GM20000 (cell line): ENCODE measurements at places on chromosomes 4 and X.

- no peak for DNase-seq
Measured at GRCh38 chrX:49972328-49972860, 50.0 kb downstream of the CLCN5 start.

- peak; percentile 4 for DNase-seq
Measured at GRCh38 chr4:57865264-57865663, 755.1 kb upstream of the IGFBP7 start.

- no peak for DNase-seq
Measured at GRCh38 chrX:123303429-123303828, 119.4 kb downstream of the GRIA3 start.

GRCh38 chrX:47170861-47171692 is 22.6 kb upstream of the UBA1 start:
- no peak for DNase-seq

- DNase-seq, result no peak
Measured at GRCh38 chr4:80897537-80898303, 132.8 kb upstream of the BMP3 start.

DNA sequence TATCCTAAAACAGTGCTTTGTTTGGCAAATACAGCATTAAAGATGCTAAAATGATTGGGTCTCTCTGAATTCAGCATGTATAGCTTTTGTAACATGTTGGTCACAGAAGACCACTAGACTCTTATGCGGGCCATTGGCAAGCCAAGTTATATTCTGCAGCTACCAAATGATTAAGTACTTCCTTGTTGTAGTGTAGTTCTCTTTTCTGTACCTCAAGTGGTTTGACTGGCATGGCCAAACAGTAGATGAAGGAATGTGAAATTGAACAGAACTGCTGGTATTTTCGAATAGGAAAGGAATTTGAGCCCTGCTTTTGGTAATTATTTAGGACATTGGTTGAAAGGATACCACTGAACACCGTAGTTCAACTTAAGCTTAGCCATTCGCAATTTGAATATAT is 193.9 kb upstream of the GPC4 start:
- no peak for DNase-seq

DNA sequence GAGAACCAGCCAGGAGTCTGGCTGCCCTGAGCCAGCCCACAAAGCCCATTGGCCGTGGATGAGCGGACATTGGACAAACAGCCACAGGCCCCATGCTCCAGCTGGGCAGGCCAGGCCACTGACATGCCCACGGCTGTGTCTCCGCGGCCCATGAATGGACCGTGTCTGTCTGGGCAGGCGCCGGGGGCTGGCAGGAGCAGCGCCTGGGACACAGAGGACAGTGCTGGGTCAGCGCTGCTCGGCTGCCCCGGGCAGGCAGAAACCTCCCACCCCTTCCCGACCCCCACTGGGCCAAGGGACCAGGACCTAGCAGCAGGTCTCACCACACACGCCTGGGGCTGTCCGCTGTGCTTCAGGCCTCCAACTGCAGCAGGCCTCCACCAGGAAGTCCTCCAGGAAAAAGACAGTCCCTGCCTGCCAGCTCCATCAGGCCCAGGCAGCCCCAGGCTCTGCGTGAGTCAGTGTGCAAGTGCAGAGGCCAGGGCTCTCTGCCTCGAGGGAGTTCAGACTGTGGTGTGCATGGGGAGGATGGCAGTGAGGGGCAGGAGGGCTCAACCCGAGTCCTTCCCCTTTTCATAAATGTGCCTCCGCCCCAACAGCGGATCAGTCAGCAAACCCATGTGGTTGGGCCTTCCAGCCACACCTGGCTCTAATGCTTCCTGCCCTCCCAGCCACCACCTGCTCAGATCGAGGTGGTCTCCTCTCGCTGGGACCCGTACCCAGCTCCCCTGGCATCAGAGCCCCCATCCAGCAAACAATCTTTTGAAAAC is 17.2 kb upstream of the FGFR3 start:
- DNase-seq, result no peak

DNA sequence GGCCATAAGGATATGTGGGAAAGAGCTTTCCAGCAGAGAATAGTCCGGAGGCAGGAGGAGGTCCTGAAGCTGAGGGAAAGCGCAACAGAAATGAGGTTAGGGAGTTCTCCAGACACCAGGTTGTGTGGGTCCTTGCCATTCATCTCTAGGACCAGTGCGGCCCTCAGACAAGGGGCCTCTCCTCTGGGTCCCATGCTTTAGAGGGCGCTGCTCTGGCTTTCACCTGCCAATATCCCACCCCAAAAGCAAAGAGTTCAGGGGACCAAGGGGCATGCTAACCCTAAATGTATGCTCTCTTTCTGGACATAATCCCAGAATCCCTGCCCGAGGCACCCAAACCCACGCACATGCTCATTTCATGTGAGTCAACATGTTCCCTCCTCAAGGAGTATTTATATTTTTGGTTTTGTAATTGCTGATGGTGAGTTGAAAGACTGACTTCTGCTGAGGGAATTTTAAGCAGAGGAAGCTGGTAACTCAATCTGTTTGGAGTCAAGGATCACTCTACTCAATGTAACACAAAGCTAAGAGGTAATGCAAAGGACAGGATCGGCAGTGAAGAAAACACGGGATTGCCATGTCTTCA is 14.8 kb downstream of the RPL34 start:
- DNase-seq, result no peak

GRCh38 chr4:131430302-131430701 is 1718.8 kb upstream of the PCDH10 start:
- no peak for DNase-seq

GRCh38 chr4:141570290-141570689 is 66.1 kb upstream of the IL15 start:
- DNase-seq, result no peak

GRCh38 chr4:183758758-183759447 is 99.8 kb downstream of the TRAPPC11 start:
- DNase-seq, result no peak

DNA sequence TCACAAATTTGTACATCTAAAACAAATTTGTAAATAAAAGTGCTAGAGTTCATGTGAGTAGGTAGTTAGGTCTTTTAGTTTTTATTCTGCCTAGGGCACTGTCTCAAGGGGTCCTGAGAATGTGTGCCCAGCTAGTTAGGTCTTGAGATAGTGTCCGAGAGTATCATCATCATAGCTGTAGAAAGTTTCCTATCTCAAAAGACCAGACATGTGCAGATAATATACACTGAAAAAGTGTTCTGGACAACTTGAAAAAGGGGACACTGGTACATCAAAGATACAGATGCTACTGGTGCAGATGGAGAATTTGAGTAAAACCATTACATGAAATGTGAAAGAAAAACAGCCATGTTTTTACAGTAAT is 1.8 kb upstream of the ZCCHC4 start:
- DNase-seq, result no peak

- DNase-seq, result no peak
Measured at GRCh38 chr4:84936123-84936522, 30.4 kb downstream of the WDFY3 start.

- no peak for DNase-seq
Measured at GRCh38 chr4:113457886-113458285, 303.7 kb downstream of the CAMK2D start.

GRCh38 chrX:54808109-54808604 is 612 bp downstream of the MAGED2 start:
- peak; percentile 36 for DNase-seq

DNA sequence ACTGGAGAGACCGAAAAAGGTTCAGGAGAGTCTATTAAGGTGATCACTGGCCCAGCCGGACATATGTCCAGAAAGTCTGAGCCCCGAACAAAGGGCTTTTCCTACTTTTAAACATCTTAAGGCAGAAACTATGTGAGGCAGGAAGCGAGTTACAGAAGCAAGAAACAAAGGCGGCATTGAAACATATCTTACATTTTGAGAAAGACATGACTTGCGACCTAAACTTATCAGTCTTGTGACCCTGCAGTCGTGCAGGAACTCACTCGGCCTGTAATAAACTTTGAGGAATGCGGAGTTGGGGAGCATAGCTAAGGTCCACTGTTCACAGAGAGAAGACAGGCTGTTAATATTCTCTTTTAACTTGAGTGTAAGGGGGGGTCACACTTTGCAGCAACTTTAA is 158.7 kb downstream of the TBX22 start:
- DNase-seq, result no peak

DNA sequence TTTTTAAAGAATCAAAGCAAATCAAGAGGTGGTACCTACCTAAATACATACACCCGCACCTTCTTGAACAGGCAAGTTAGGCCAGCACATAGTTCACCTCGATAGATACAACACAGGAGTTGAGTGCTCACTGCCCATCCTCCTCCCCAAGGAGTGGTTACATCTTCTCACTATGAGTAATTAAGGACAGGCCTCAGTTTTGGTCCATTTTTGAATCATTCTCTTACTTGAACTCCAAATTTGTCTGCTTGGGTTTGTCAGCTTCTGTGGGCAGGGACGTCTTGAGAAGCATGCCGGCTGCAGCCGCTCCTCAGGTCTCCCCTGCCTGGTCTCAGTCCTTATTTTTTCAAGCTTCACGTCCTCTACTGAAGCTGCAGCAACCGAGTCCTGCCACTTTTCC is 190.6 kb upstream of the RBPJ start:
- DNase-seq, result peak; percentile 62

- DNase-seq, result no peak
Measured at GRCh38 chrX:154015581-154016264, 4.0 kb downstream of the IRAK1 start.

GRCh38 chrX:13076176-13076961 is 31.9 kb upstream of the FAM9C start:
- peak; percentile 20 for DNase-seq

DNA sequence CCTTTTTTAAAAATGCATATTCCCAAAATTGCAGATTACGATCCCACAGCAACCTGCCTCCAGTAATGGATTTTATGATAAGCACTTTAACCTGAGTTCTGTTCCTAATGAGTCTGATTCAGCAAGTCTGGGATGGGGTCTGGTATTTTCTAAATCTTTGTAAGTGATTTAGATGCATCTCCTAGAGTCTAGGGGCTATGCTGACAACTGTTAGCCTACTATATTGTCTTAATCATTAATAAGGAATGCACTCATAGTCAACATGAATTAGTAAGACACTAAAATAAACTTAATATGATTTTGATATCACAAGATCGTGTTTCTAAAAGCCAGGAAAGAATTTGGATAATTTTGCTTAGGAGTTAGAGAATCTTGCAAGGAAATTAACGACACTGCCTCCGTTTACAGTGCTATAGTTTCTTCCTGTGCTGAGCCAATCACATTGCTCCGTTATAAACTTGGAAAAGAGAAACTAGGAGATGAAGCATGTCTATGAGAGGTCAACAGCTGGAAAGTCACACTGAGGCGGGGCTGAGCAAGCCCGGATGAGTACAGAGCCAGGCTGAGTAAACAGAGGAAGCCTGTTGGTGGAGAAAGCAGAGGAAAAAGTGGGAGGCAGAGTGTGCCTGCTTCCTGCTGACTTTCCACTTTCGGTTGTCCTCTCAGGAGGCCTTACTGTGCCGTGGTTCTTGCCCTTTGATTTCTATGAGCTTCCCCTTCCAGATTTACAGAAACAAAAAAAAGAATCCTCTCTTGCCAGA is 5.4 kb downstream of the SCARB2 start:
- no peak for DNase-seq

DNA sequence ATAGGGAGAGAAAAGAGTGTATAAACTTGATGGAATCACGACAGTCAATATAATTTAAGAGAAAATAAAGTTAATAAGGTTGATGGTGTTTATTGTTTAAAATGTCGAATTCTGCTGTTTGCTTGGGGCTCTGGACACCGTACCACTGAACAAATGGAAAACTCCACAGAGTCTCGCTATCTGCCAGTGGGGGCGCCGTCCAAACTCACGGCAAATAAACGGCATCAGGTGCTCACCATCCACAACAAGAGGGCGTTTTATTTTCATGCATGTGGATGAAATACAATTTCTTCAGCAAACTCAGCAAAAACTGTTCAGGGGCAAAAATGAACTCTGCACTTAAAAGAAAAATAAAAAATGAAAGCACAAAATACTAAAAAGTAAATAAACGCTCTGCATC is 46.6 kb upstream of the FAM47C start:
- DNase-seq, result no peak

DNA sequence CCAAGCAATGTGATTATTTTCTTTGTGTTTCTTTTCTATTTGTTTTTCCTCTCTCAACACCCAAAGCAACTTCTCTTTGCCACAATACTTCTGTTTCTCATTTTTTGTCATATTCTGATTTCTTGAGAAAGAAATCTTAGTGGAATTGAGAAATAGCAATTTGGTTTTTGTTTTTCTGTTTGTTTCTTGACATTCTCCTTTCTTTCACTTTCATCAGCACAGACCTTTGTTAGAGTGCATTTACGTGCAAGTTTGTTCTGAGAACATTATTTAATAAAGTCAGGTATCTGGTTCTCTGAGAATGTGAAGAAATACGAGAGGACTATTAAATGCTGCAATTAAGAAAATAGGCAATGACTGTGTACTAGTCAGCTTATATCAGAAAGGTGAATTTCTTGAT is 608.1 kb upstream of the AADAT start:
- no peak for DNase-seq

DNA sequence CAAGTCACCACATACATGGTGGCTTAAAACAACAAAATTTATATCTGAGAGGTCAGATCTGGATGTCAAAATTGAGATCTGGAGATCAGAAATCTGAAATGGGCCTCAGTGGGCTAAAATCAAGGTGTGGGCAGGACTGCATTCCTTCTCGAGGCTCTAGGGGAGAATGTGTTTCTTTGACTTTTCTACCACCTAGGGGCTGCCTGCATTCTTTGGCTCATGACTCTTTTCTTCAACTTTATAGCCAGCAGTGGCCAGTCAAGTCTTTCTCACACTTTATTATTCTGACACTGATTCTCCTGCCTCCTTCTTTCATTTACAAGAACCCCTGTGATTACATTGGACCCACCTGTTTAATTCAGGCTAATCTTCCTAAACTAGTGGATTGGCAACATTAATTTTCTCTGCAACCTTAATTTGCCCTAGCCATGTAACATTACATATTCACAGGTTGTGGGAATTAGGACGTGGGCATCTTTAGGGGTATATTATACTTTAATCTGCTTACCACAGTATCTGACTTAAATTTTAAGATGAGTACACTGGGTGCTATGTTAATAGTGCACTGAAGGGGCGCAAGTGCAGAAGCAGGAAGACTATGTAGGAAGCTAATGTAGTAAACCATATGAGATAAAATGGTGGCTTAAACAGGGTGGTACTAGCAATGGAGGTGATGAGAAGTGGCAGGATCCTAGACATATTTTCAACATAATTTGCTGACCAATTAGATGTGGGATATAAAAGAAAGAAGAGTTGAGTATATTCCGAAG is 188.0 kb downstream of the SLC4A4 start:
- no peak for DNase-seq

DNA sequence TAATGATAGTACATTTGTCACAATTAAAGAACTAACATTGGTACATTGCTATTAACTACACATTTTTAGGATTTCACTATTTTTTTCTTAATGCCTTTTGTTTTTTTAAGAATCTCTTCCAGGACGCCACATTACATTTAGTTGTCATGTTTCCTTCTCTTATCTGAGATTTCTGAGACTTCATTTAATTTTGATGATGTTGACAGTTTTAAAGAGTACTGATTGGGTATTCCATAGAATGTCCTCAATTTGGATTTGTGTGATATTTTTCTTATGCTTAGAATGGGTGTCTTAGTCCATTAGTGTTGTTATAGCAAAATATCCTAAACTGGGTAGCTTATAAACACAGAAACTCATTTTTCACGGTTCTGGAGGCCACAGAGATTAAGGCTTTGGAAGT is 1095.5 kb upstream of the LCORL start:
- DNase-seq, result no peak

GRCh38 chrX:11437642-11438379 is 144.6 kb downstream of the AMELX start:
- DNase-seq, result no peak
